ENCODE measurements at places on chromosomes 12 and 14.

GRCh38 chr12:65196762-65197567 is 27.6 kb downstream of the LEMD3 start:
- DNase-seq, result no peak

GRCh38 chr12:30278401-30278800 is 417.3 kb downstream of the IPO8 start:
- no peak for DNase-seq

DNA sequence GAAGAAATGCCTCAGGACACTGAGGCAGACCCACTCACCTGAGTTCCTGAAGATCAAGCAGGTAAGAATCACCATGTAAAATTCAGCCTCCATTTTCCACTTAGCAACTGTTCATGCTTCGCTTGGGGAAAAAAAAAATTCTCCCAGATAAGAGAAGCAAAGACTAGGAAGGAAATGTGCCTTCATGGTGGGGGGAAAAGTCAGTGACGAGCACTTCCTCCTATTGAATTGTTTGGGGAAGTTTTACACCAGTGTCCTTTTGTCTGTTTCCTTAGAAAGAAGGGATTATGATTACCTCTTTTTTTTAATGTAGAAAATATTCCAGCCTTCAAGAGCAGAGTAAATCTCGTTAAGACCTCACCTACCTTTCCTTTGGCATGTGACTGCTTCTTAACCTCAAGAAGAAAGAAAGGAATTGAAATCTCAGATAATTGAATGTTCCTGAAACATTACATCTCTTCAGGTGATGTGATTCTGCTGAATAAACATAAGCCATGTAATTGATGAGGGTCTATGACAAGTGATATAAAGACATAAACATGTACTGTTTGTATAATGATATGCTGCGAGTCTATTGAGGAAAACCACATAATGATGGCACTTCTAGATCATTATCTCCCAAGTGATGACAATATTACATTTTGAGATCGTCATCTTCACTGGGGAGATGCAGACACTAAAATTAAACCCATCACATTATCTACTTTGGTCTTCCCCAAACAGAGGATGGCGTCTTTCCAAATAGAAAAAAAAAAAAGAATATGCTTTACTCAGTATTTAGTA is at the start of gene PTPRB:
TSS of gene PTPRB (minus strand) at position 127 of the 783 bp plus-strand sequence. CDS start at position 93, 34 bp downstream.
- no peak for DNase-seq

DNA sequence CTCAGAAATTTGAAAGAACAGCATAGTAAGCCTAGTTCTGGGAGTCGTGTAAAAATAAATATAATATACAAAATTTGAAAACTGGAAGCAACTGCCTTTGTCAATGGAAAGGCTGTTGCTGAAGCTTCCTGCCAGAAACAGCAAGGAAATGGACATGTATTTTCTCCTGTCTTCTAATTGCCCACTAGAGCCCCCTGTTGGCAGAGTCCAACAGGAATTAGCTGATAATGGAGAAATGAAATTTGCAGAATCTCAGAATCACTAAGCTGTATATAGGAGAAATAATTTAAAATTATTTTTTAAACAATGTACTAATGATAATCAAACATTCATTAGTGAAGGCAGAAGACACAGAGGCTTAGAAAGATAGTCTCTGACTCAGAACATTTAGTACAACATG is 414.8 kb downstream of the SLC6A15 start:
- no peak for DNase-seq

- no peak for DNase-seq
These were observed 113.5 kb downstream of the HMGA2 start for GRCh38 chr12:65937806-65938205.

- DNase-seq, result peak; percentile 72
These were observed 360.4 kb downstream of the MED13L start for GRCh38 chr12:115916910-115917668.

DNA sequence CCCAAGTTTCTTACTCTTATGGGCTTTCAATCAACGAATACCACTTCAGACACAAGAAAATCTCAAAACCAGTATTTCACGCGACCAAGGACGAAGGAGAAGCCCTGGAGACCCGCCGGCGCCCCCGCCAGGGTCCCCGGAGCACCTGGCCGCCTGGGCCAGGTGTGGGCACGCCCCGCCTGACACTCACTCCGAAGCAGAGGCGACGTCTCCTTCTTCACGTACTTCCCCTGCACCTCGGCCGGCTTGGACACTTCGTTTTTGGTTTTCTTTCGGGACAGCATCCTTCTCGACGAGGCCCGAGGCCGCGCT is 466 bp downstream of the SAV1 start:
- no peak for DNase-seq

- DNase-seq, result no peak
These were observed 127.3 kb upstream of the SLC38A2 start for GRCh38 chr12:46499901-46500300.

- no peak for DNase-seq
These were observed 56.8 kb upstream of the CNOT2 start for GRCh38 chr12:70186436-70186835.

DNA sequence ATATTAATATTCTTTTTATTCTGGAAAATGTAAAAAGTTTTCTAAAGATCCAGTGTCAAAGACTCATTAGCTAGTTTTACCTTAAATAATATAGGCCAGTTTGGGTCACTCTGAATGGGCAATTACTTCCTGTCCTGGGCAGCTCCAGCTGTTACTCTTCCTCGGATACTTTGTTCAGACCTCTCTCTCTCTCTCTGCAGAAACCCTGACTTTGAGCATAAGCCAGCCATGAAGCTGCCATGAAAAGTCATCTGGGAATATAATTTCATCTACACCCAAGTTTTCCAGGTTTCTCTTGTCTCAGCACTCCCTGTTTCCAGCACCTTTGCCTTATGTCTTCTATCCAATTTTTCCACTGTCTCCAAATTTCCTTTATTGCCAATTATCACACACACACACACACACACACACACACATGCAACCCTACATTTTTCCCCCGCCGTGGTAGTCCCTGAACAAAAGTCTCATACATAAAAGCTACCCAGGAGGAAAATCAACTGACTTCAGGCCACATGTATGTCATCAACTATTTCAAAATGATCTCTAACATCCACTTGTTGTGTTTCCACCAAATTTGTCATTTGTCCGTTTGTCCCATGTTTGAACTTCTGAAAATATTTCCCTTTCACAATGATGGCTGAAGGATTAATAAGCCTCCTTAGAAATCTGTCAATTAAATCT is 318.1 kb downstream of the SSPN start:
- no peak for DNase-seq

DNA sequence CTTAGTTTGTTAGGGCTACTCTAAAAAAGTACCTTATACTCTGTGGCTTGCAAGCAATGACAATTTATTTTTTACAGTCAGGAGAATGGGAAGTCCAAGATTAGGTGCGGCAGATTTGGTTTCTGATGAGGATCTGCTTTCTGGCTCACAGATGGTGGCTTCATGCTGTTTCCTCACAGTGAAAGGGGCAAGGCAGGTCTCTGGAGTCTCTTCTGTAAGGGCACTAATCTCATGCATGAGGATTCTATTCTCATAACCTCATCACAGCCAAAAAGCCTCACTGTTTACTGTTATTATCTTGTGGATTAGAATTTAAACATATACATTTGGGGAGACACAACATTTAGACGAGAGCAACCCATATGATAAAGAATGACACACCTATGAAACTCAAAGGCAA is 1957.4 kb upstream of the SEL1L start:
- DNase-seq, result no peak

GRCh38 chr14:57008534-57008933 is 198.3 kb upstream of the OTX2 start:
- DNase-seq, result no peak

DNA sequence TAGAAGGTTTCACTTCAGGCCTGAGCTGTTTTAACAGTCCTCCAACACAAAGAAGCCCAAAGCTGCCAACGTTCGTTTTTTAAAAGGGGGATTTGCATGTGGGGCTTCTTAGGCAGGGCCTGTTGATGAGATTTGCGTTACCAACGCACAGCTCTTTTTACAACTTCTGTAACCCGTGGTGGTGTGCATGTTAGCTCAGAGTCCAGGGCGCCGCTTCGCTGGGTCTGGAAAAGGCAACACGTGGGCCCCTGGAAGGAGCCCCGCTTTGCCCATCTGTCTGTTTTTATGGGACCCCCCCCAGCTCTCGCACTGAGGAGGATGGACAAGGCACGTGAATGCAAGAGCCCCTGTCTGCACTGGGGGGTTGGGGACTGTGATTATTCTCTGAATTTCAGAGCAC is 84.0 kb downstream of the ESR2 start:
- no peak for DNase-seq

DNA sequence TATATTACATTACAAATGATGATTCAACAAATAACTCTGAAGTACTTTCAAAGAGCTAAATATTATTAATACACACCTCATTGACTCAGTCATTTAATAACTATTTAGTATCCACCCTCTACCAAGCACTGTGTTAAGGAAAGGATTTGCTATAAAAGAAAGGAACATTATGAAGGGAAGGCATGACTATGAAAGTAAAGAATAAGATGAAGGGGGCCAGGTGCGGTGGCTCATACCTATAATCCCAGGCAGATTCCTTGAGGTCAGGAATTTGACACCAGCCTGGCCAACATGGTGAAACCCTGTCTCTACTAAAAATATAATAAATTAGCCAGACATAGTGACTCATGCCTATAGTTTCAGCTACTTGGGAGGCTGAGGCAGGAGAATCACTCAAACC is 107.9 kb downstream of the PLCZ1 start:
- no peak for DNase-seq

GRCh38 chr14:22384167-22384549 is 204.9 kb downstream of the DAD1 start:
- no peak for DNase-seq

GRCh38 chr12:41223600-41223999 is 35.5 kb downstream of the PDZRN4 start:
- DNase-seq, result no peak

DNA sequence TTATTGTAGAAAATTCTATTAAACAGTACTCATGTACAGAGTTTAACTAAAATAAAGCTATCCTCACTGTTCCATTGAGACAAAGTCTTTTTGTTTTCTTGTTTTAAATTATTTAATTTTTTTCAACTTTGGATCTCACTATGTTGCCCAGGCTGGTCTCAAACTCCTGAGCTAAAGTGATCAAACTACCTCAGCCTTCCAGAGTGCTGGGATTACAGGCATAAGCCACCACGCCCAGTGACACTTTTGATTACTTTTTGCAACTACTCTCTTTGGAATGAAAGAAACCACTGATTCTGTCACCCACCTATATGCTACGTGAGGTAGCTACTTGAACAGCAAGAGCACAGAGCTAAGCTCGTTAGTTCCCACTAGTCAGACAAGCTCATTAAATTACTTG is 17.1 kb downstream of the ZFC3H1 start:
- DNase-seq, result no peak

- DNase-seq, result no peak
These were observed 52.8 kb upstream of the ATF1 start for GRCh38 chr12:50711121-50711520.

DNA sequence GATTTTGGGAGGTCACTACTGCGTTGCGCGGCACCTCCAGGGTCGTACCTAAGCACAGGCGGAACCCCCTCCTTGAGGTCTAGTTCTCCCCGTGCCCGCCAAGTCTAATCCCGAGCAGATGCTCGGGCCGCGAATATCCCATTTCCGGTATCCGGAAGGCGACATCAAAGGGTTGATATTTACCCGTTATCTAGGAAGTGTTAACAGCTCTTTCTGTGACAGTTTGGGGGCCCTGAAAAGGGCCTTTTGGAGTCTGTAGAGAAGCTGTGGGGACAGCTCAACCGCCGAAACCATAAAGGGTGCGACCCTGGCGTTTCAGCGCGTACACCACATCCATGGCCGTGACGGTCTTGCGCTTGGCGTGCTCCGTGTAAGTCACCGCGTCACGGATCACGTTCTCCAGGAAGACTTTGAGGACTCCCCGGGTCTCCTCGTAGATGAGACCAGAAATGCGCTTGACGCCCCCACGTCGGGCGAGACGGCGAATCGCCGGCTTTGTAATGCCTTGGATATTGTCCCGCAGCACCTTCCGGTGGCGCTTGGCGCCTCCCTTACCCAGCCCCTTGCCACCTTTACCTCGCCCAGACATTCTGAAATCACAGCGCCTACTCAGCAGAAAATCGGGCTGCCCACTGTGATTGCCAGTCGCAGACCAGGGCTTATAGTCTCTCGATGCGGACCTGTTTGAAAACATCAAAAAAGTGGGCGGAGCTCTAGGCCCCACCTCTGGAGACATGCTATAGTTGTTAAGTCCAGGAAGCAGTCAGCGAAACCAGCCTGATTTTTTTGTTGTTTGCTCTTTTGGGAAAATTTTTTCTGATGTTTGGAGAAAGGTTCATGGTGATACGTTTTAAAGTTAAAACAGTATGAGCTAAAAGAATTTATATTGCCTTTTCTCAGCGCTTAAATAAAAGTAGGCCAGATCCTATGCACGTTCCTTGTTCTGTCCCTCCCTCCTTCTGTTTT is 32.5 kb downstream of the WBP11 start:
- peak; percentile 99 for DNase-seq

- DNase-seq, result no peak
These were observed 1.1 kb upstream of the GNB3 start for GRCh38 chr12:6839482-6840201.

- no peak for DNase-seq
These were observed 4.0 kb downstream of the STX2 start for GRCh38 chr12:130835011-130835410.

GRCh38 chr14:21352587-21352986 is 31.2 kb downstream of the SUPT16H start:
- DNase-seq, result no peak

DNA sequence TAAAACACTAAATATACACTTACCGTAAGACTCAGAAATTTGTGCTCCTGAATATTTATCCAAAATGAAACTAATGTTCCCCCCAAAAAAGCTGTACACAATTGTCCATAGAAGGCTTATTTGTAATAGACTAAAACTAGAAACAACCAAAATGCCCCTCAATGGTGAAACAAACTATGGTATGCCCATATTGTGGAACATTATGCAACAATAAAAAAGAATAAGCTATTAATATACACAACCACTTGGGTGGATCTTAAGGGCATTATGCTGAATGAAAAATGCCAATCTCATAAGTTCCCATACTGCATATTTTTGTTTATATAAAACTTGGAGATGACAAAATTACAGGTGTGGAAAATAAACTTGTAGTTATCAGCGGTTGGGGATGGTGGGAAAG is 357.4 kb downstream of the KCNH5 start:
- no peak for DNase-seq

GRCh38 chr12:19323805-19324204 is 115.5 kb upstream of the AEBP2 start:
- DNase-seq, result no peak

Data from stimulated activated effector memory CD8-positive, alpha-beta T cell treated with anti-CD3 and anti-CD28 coated beads, Interleukin-12 subunit alpha, Interleukin-12 subunit beta, amount 100 ng/mL, for 72 hours (primary cell).